ENCODE measurements at places on chromosomes 2 and 18.

DNA sequence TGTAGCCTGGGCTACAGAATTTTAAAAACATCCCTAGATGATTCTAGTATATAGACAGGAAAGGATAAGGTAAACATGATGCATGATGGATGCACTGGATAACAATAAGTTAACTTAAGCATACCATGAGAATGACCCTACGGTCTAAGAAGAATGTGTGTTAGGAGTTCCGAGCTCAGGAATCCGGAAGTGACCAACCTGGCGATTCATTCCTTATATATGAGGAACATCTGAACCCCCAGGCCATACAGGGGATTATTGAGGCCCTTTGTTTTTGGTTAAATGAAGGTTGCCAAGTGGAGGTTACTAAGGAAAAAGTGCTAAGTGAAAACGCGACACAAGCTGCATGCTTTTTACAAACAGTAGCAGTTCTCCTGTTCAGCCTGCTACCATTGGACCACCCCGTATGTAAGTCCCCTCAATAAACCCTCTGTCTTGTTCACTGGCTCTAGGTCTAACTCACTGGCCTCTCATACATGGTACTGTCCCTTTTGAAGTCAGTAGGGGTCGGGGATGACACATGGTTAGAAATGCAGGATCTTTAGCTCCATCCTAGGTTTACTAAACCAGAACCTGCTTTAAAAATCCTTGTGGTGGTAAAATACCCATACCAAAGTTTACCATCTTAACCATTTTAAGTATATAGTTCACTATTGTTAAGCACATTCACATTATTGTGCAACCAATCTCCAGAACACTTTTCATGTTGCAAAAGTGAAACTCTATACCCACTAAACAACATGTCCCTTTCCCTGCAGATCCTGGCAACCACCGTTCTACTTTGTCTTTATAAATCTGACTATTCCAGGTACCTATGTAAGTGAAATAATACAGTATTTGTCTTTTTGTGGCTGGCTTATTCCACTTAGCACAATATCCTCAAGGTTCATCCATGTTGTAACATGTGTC is 111.0 kb upstream of the MAP4K3 start:
- DNase-seq: no peak

GRCh38 chr18:48326901-48327675 is 82.1 kb downstream of the ZBTB7C start:
- DNase-seq: no peak

DNA sequence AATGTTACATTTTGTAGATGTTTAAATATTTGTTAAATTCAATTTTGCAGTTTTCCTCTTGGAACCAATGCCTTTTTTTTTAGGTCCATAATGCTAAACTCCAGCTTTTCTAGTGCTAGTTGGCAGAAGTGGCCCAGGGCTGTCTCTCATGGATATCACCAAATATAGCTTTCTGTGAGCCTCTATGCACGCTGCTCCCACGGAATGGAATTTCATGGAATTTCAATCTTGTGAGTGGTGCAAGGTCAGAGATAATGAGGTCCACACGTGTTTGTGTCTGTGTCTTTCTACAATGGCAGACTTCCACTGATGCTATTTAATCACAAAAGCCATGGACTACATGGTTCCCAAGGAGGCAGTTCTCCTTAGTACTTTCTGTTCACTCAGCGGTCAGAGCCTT is 191.5 kb upstream of the PARD3B start:
- DNase-seq: no peak

- DNase-seq: no peak
These were observed 64.9 kb downstream of the LPIN2 start for GRCh38 chr18:2948038-2948437.

Measured in stimulated activated CD8-positive, alpha-beta memory T cell treated with anti-CD3 and anti-CD28 coated beads, Interleukin-7, amount 100 ng/mL, for 4 hours (primary cell).